ENCODE measurements at places on chromosomes 7 and 10.
A peak's percentile ranks its signal among the peaks of the same experiment; 100 is the strongest.

GRCh38 chr10:482051-482501 lies 207.4 kb downstream of the DIP2C start:
- no peak for DNase-seq

- no peak for DNase-seq
These were observed 99.1 kb upstream of the CACNA2D1 start for GRCh38 chr7:82542665-82543064.

DNA sequence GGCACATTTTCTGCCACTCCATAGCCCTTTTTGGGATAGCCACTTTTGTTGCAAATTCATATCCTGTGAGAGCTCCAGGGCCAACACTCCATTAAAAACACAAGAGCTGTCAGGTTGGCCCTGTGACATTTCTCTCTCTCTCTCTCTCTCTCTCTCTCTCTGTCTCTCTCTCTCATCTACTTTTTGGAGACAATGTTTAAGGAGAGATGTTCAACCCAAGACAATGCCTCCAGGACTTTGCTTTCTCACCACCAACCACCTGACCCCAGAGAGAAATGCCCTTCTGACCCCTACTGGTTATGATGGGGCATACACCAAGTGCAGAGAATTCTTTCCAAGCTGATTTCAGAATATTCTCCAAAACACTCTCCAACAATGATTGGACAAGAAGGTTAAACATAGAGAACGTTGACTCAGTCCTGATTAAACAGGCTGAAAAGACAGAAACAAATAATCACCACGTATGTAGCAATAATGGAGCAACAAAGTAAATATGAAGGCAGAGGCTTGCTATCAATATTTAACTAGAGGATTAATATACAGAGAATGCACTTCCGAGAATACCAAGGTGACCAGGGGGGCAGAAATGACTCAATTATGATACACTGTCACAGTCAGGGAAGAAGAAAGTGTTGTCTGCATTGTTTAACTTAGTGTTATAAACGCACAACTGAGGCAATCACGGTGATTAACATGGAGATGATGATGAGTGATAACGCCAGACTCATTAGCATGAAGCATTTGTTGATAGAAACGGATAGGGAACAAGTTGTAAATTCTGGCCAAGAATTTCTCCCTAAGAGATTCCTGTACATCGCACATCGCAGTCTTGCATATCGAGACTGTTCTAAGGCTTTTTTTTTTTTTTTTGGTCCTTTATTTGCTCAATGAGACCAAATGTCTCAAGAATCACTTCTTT lies 178.5 kb downstream of the NRP1 start:
- DNase-seq, result peak; percentile 50

DNA sequence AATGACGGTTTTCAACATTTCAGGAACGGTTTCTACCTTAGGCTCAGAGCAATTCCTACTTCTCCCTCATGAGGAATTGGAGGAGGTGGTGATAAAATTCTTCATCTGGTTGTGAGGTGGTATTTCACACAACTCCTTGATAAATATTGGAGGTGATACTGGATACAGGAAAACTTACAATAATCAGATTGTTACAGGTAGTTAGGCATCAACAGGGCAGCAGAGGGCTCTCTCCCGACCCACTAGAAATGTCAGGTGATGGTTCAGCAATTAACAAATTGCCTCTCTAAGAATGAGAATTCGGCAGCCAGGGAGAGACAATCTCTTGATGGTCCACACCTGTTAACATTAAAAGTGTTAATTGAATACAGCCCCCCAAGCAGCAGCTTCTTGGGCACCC lies 22.6 kb downstream of the ZNF786 start:
- no peak for DNase-seq

- no peak for DNase-seq
These were observed 870.5 kb downstream of the LRMDA start for GRCh38 chr10:76301950-76302349.

DNA sequence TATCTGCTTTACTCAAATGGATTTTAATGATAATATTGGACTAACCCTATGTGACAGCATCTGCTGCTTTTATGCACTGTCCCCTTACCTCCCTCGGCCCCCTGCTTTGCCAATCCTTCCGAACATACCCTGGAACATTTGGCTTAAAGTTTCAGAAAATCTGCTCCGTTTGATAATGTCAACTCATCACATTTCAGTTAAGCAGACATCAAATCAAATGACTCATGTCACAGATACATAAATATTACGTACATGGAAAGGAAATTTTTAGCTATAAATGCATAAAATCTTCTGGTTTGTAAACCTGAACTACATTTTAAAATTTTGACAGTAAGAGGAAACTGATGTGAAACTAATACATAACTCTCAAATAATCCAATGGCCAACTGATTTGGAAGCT lies 98.2 kb downstream of the CNTNAP2 start:
- no peak for DNase-seq

- DNase-seq, result no peak
These were observed 109.2 kb downstream of the SND1 start for GRCh38 chr7:127761196-127761595.

- no peak for DNase-seq
These were observed 574.8 kb downstream of the ETV1 start for GRCh38 chr7:13414661-13415107.

DNA sequence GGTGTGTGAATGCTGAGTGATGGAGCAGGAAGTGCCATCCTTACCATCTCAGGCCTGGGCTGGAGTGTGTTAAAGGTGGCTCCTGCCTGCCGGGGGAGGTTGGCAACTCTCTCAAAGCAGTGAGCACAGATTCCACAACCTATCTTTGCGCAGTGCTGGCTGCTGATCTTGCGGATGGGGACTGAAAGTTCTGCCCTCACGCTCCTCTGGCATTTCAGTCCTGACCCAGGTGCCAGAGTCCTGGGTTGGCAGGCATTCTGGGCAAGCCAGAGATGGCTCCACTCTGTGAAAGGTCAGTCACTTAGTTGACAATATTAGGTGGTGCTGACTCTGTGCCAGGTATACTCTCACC lies 315.5 kb downstream of the RPS24 start:
- no peak for DNase-seq

DNA sequence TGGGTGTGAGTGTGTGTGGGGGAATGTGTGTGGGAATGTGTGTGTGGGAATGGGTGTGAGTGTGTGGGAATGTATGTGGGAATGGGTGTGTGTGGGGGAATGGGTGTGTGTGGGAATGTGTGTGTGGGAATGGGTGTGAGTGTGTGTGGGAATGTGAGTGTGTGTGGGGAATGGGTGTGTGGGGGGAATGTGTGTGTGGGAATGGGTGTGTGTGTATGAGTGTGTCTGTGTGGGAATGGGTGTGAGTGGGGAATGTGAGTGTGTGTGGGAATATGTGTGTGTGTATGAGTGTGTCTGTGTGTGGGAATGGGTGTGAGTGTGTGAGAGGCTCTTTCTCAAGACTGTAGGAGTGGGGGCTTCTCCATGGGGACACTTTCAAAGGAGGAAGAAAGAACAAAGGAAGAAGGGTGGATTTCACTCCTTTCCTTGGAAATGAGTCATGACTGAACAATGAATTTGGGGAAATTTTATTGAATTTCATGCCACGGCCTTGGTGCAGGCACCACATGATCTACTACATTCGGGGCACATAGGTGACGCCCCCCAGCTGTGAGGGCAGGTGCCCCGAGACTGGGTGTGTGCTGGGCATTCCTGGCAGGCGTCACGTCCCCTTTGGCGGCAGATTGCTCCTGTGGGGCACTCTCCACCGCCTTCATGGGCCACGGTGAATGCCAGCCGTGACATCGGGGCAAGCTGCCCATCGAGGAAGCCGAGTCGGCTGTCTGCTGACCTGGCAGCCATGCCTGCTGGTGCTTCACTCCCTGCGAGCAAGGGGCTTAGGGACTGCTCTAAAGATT lies 88.8 kb upstream of the INSIG1 start:
- DNase-seq, result no peak

DNA sequence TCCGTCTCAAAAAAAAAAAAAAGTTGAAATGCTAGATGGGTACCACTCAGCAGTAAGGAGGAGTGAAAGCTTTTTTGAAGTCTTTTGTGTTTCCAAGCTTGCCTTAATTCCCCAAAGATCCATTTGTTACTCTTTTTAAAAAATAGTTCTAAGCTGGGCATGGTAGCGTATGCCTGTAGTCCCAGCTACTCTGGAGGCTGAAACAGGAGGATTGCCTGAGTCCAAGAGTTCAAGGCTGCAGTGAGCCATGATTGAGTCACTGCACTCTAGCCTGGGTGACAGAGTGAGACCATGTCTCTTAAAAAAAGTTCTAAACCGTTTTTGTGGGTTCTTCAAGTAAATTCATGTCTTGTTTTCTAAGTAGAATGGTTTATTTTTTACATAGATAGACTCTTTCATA lies 5.3 kb downstream of the TBC1D12 start:
- DNase-seq, result no peak

DNA sequence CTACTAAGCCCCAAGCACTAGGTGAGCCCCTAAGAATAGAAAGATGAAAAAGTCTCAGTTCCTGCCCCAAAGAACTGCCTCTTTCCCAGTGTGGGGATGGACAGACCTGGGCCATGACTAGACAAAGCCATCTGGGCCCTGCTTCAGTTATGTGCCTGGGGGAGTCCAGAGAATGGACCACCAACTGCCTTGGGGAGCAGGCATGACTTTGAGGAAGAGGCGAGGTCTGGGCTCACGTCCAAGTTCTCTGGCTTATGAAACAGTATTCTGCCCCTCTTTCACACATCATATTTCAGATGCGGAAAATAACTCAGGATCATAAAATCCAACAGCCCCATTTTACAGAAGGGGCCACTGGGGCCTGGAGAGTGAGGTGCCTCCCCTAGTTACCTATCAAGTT lies 80.3 kb downstream of the PLXNA4 start:
- DNase-seq, result no peak
